ENCODE measurements at places on chromosomes 16 and 17. TPM values are rescaled to one million over a fixed set of nuclear protein-coding genes. Genes with fewer than 3 reads are reported as not detected.

The ATMIN gene
- 61.7 TPM for total RNA-seq

The FOXF1 gene
- 3.4 TPM for total RNA-seq

The PABPN1L gene
- 0.31 TPM for total RNA-seq

The GLG1 gene
- total RNA-seq = 128 TPM

The WFIKKN2 gene
- total RNA-seq = 1.7 TPM

The OR1A1 gene
- not detected for total RNA-seq

The CLDN7 gene
- 284 TPM for total RNA-seq

The LITAFD gene
- total RNA-seq = not detected

The ASGR2 gene
- total RNA-seq = 1.3 TPM

The KRT17 gene
- 3,327 TPM for total RNA-seq

DNA sequence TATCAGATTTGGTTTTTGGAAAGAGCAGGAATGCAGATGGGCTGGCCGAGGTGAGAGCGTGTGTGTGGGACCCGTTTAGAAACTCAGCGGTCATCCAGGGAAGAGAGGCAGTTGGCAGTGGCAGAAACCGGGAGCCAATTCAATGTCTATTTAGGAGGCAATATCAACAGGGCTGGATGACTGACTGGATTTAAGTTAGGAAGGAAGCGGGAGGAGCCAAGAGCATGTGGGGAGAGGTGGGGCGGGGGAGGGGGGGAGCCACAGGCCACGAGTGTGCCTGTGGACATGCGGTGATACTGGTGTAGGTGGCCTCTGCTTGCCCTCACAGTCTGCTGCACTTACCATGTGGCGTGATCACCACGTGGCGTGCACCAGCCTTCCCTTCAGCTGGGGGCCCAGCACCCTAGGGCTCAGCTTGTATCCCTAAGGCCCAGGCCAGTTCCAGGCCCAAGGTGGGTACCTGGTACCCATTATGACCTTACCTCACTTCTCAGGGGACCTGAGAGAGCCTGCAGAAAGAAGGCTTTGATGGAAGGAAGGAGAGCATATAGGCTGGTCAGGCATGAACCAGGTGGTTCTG, 10.8 kb upstream of the TPPP3 start:
- DNase-seq = no peak

DNA sequence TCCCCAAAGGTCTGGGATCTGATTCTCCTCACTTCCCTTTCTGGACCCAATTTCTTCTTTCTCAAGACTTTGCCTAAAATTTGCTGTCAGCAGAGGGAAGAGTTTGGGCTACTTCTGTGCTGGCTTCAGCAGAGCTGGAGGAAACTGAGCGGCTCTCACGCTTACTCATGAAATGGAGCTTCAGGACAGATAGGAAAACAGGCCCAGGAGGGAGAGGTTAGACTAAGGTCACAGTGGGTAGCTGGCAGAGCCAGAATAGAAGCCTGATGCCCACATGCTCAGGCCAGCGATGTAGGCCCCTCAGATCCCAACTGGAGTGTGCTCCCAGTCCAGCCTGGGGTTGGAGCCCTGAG, 593 bp downstream of the SLC38A7 start:
- DNase-seq = no peak

GRCh38 chr16:73177729-73178295, 129.9 kb upstream of the ZFHX3 start:
- no peak for DNase-seq

DNA sequence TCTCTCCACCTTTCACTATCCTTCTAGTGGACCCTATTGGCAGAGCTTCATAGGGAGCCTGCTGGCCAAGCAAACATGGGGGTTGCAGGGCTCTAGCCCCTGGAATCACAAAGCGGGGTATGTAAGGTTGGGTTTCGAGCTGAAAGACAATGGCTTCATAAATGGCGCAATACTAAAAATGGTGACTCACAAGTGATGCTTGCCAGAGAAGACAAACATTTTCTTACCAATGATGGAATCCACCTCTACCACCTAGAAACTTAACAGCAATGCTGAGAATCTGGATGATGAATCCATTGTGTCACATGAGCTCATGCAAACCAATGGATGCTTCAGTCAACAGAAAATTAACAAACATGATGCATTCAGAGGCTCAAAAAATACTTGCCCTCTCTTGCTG, 375.3 kb upstream of the PSMD7 start:
- no peak for DNase-seq

- DNase-seq = no peak
Observed at GRCh38 chr16:77873066-77873465, 84.7 kb downstream of the VAT1L start.

GRCh38 chr17:81523402-81524038, 4.7 kb upstream of the FSCN2 start:
- DNase-seq = no peak

GRCh38 chr16:70388006-70388680, 41.4 kb downstream of the DDX19A start:
- DNase-seq = no peak

GRCh38 chr16:48029768-48030167, 126.0 kb downstream of the ABCC12 start:
- DNase-seq = no peak

DNA sequence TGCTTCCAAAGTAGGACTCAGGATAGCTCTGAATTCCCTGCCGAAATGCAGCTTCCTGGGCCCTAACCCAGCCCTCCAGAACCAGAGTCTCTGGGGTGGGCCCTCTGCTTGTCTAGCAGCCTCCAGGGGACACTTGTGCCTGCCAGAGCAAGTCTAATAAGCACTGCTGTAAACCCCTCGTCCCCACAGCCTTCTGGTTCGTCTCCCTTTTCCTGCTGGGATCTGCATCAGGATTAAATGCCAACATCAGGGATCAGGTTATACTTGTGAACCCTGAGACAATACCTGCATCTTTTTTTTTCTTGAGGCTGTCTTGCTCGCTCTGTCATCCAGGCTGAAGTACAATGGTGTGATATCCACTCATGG, 282.0 kb downstream of the SEC14L1 start:
- DNase-seq = no peak

- no peak for DNase-seq
Observed at GRCh38 chr17:676060-676700, 38.5 kb downstream of the VPS53 start.

- DNase-seq = no peak
Observed at GRCh38 chr17:17200831-17201230, 5.3 kb downstream of the PLD6 start.

DNA sequence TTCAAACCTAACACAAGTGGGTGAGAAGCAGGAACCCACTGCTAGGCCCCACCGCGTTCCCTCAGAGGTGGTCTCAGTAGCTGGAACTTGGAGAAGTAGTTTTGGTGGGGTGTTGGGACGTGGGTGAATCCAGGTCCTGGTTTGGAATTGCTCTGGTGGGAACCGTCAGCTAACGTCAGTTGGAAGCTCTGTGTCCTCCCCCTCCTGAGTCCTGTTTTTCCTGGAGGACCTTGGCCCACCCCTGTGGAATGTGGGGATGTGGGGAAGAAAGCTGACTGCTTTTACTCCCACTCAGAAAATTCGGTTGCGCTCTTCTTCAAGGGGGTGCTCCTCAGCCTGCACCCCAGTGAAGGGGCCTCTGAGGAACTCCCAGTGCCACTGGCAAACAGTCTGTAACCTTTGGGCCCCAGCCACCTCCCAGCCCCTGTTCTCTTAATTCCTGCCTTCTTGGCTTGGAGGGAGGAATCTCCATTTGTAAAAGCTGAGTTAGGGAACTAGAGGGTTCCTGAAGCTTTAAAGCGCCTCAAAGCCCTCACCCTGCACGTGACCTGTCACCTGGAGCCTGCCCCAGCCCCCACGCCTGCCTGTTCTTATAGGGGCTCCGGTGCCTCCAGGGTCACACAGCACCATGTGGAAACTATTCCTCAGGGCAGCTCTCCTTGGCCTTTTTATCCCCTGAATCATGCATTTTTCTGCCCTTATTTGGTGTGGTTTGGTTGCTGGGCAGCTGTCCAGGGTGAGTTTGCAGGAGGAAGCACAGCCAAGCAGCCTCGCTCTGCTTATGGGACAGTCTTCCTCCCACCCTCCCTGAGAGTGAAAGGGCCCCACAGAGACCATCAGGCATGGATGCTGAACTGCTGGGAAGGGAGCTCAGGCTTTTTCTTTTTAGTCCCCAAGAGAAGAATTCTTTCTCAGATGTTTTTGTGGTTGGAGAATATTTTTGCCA, 16.2 kb upstream of the NAGLU start:
- DNase-seq = no peak

- no peak for DNase-seq
Observed at GRCh38 chr16:6574146-6574545, 758.5 kb upstream of the RBFOX1 start.

- no peak for DNase-seq
Observed at GRCh38 chr16:66639091-66639885, 34.8 kb downstream of the CMTM3 start.

DNA sequence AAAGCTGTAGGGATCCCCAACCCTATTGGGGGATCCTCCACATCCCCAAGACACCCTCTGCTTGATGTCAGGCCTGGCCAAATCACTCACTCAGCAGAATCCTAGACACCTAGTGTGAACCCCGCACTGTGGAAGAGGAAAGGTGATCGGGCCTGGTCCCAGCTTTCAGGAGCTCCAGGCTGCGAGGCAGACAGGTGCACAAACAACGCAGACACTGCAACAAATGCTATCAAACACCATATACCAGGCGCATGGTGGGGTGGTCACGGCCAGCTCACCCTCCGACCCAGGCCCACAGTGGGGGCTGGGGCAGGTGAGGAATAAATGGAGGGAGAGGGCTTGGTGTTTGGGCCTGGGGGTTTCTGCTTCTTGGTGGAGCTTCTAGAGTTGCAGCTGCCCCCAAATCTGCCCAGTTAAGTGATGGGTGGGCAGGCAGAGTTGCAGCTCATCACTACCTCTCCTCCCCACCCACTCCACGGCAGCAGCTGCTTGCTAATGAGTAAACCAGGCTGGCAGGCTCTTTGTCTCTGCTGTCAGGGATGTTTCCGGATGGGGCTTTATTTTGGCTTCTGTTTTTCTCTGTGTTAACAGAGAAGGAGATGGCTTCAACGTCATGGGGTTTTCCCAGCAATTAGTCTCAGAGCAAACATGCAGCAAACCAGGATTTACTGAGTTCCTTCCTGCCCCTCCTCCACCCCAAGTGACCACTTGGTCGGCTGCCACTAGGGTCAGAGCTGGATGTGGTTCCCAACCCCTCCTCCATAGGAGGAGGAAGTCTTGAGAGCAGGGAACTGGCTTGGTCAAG, 46.6 kb downstream of the PECAM1 start:
- no peak for DNase-seq

- no peak for DNase-seq
Observed at GRCh38 chr16:78576941-78577340, 477.5 kb downstream of the WWOX start.

GRCh38 chr16:35931722-35932121, 2472.3 kb downstream of the TP53TG3F start:
- no peak for DNase-seq

DNA sequence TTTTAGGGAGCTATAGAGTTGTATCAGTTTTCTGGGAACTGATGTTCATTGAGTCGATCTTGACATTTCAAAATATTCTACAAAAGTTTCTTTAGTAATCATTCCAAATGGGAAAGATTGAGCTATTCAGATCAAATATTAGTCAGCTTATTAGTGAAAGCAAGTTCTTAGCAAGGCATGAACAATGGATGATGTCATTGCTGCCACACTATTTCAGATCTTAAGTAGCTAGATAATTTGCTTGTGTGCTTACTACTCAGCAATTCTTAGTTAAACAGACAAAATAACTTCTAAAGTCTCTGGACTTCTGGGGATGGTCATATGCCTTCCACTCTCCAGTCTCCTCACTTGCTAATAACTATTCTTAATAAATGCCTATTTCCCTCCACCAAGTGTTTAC, 69.0 kb upstream of the CDH8 start:
- no peak for DNase-seq

- no peak for DNase-seq
Observed at GRCh38 chr17:59848778-59849177, 44.0 kb downstream of the TUBD1 start.

DNA sequence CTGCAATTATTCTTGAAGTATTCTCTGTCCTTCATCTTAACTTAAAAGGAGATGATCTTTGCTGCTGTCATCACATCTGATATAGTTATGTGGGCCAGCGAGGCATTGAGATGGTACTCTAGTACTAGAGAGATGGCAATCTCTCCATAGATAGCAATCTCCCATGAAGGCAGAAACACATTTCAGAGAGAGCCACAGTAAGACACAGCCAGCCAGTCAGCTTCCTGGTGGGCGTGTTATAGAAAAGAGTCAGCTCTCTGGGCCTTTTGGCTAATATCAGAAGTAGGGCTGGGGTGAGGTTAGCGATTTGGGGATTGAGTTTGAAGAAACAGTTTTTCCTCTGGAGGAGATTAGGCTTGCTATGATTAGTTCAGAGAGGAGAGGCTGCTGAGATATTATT, 22.6 kb upstream of the EFCAB13 start:
- DNase-seq = peak; percentile 22

DNA sequence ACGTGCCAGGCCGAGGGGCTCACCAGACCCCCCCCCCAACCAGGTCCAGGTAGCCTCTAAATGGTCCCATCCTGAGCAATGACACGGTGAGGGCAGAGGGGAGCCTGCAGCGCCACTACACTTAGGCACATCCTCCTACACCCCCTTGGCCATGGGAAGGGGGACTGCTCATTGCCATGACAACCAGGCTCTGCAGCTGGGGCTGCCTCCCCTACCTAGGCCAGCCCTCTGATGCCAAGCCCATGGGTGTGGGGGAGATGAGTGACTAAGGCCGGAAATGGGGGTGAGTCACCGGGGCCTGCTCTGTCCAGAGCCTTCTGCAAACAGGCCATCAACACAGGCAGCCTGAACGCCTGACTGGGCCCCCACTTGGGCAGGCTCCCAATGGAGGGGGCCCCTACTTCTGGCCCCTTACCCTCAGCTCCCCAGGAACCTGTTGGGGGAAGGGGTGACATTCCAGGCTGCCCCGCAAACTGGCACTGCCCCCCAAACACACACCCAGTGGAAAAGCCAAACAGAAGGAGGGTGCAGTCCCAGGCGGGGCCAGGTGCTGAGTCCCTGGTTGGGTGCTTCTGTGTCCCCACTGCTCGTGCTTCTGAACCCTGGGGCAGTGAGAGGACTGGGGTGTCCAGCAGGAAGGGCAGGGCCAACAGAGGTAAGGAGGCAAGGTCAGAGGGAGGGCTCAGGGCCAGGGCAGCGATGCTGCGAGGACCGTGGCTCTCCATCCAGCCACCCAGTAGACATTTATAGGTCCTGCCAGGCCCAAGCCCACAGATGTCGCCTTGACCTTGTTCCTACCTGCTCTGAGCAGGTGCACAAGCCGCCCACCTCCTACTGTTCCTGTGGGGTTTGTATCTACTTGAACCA, 8.2 kb downstream of the PLCD3 start:
- no peak for DNase-seq

DNA sequence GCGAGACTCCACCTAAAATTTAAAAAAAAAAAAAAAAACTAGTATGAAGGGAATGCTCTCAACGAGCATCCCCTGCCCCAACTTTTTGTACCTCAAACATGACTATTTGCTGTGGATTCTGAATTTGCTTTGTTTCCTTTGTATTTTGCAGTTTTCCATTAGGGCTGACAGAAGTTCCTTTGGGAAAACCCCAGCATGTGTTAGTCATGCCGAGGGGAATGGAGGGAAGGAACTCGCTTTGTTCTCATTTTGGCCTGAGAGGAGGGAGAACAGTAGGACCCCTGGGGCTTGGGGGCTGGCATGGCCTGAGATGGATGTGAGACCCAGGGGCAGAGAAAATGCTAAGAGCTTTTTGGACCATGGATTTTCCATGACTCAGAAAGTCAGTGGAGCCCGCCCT, 20.5 kb downstream of the KRT9 start:
- DNase-seq = no peak
